ENCODE measurements at places on chromosomes 1 and 21. TPM values are rescaled to one million over a fixed set of nuclear protein-coding genes. Genes with fewer than 3 reads are reported as not detected.

Gene HSPG2
- 239 TPM for total RNA-seq

Gene SH3BP5L
- 32.0 TPM for total RNA-seq

GRCh38 chr1:30332116-30333094 is 391.0 kb downstream of the MATN1 start:
- DNase-seq: no peak

Gene KRTAP19-1
- total RNA-seq: not detected

Gene RIMS3
- 3.8 TPM for total RNA-seq

Gene DNAJC6
- 9.2 TPM for total RNA-seq

DNA sequence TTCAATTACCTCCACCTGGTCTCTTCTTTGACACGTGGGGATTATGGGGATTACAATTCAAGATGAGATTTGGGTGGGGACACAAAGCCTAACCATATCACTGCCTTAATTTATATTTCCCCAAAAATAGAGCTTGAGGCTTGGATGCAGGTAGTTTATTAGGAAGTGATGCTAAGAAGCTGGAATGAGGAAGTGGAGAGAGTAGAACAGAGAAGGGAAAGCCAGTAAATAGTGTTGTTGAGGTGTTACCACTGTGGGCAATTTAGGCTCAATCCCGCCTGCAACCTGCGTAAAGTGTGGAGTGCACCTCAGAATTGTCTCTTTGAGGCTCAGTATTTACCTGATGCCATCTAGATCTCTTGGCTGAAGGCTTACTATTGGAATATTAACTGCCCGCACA is 4.9 kb upstream of the DOCK7 start:
- DNase-seq: no peak

Gene XCL2
- not detected for total RNA-seq

Gene PRAMEF33
- total RNA-seq: not detected

Measured in thyroid gland (tissue), 4 donors.